Progenitor cell of endocrine pancreas (in vitro differentiated cells): ENCODE measurements at places on chromosomes 4 and X. TPM values are rescaled to one million over a fixed set of nuclear protein-coding genes. Genes with fewer than 3 reads are reported as not detected.
A peak's percentile ranks its signal among the peaks of the same experiment; 100 is the strongest.

Gene FHDC1
- 11.3 and 11.6 TPM in 2 replicates for total RNA-seq

GRCh38 chrX:13376857-13377549 lies 57.1 kb upstream of the ATXN3L start:
- DNase-seq: no peak

- DNase-seq: peak; percentile 44
Observed at GRCh38 chr4:147590249-147590920, 26.8 kb upstream of the TMEM184C start.

Gene PLP2
- 3.9 and 6.3 TPM in 2 replicates for total RNA-seq

GRCh38 chr4:38075370-38076152 lies 115.4 kb downstream of the PTTG2 start:
- DNase-seq: no peak

- DNase-seq: no peak
Observed at GRCh38 chr4:28665306-28665705, 1804.7 kb downstream of the STIM2 start.
